Heart right ventricle (tissue), 16 donors: ENCODE measurements at places on chromosomes 5 and 9. TPM values are rescaled to one million over a fixed set of nuclear protein-coding genes. Genes with fewer than 3 reads are reported as not detected.

DNA sequence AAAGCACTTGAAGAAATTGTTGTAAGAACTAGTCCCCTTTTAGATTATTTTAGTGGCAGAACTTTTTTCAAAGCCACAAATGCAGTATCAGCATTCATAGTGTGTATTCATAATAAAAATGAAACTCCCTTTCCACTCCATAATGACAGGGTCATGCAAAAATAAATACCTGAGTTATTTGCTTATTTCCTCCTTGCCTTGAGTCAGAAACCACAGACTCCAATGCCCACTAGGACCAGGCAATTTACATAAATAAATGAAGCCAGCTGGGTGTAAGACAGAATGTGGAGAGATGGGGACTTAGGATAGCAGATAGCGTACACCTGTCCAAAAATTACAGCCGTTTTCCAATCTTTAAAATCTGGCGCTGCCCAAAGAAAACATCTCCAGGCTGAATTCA, 417.8 kb downstream of the TMEM161B start:
- DNase-seq, result no peak

GRCh38 chr5:57513785-57514184, 31.2 kb upstream of the ACTBL2 start:
- no peak for DNase-seq

DNA sequence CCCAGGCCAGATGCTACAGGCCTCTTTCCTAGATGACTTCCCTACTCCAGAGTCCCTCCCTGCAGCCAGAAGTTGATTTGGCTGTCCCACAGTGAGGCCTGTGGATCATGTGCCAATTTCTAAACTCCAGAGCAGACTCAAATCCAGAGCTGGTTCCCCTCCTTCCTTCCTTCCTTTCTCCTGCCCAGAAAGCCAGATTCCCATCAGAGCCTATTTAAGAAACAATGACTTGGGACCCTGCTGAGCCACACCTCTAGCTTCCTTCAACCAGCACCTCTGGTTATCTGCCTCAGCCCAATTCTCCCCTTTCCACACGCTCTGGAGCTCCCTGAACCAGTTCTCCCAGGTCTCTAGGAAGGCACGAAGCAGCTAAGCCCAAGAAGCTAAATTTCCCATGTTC, 7.2 kb downstream of the FAM219A start:
- DNase-seq, result no peak

DNA sequence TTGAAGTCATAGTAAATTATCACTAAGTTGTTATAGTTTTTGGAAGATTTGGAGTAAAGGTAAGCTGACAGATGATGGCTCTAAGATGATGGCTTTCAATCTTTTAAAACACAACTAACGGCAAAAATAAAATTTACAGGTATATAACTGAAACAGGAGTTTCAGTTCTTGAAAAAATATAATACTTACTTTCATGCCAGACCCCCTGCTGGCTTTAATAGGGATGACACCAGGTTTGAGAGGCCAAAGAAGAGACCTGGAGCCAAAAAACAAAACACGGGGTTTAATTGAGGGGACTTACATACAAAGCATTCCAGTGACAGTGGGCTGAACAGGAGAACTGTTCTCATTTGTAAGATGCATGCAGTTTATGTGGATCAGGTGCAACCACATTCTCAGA, 301.7 kb upstream of the PCSK5 start:
- DNase-seq, result no peak

DNA sequence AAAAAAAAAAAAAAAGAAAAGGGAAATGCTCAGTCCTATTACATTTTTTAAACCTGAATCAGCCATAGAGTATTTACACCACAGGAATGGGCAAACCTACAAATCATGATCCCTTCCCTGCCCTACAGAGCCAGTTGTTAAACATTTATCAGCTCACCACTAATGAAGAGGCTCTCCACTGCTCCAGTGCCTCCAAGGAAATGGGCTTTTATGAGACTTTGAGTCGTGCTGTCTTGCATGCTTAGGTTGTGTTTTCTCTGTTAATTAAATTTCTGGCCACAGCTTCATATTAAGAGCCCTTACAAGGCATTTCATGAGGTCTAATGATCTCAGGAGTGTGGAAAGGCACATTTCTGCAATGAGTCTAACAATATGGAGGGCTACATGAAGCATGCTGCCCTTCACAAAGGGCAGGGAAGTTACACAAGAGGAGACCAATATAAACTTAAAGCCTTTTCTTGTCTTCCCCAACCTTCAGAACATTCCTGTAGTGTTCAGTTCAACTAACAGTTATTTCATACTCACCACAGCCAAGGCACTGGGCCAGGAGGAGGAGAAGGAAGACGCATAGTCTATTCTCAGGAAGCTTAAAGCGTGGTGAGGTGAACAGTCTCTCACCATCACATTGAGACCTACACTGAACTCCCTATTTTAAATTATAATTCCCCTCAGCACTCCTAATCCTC, 140.1 kb upstream of the ABCA1 start:
- no peak for DNase-seq

DNA sequence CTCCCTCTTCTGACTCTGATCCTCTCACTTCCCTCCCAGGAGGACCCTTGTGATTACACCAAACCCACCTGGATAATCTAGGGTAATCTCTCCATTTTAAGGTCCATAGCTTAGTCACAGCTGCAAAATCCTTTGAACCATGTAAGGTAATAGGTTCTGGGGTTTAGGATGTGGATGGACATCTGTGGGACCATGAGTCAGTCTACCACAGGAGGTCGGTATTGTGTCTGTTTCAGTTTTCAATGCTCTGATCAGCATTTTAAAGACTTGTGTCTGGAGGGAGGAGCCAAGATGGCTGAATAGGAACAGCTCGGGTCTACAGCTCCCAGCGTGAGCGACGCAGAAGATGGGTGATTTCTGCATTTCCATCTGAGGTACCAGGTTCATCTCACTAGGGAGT, 112.6 kb downstream of the CAVIN4 start:
- no peak for DNase-seq

The ACTBL2 gene
- not detected for total RNA-seq
